Bronchial epithelial cell (primary cell): ENCODE measurements at places on chromosomes 5 and 9. TPM values are rescaled to one million over a fixed set of nuclear protein-coding genes. Genes with fewer than 3 reads are reported as not detected.

Gene LCN10
- total RNA-seq, result not detected in 2 replicates

Gene CCL27
- total RNA-seq, result 0.26 TPM in 1 of 2 replicates, not detected in the other

Gene LHX3
- total RNA-seq, result not detected in 2 replicates

Gene PFN3
- total RNA-seq, result not detected in 2 replicates

- DNase-seq, result peak; percentile 52
Observed at GRCh38 chr5:32852535-32852934, 141.4 kb downstream of the NPR3 start.

DNA sequence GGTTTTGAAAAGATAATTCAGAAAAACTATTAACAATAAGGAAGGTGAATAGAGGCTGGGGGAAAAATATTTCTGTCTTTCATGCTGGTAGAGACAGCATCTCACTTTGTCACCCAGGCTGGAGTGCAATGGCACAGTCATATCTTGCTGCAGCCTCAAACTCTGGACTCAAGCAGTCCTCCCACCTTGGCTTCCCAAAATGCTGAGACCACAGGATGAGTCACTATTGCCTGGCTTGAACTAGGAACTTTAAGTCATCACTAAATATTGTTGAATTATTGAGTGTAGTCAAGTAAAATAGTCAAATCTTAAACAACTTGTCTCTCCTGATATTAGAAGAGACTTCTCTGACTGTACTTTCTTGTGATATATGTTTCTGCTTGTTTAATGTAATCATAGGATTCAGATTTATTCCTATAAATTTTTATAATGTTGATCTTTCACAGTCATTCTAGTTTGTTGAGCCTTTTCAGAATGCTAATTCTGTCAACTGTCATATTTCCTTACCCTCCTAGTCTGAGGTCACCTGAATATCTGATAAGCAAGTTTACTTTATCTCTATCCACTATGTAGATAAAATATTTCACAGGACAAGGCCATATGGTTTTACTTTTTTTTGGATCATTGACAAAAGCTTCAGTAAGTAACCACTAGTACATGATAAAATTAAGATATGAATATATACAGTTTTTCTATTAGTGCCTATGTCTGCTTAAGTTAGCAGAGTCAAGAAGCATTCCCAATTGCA is 1696.5 kb downstream of the MAT2B start:
- peak; percentile 17 for DNase-seq

DNA sequence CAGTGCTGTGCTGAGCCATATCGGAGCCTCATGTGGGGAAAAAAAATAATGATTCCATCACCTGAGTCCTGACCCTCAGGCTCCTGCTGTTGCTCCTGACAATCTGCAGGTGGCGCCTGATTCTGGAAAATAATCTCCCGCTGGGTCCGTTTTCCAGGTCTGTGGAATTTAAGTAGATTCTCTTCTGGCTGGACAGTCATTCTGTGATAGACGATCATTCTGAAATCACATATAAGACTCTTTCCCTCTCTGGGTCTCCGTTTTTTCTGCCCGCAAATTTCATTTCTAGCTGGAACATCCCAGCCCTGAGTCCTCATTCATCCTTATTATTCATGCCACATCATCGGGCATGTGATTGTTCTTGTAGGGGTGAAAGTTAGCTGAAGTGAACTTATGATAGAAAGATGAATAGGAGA is 22.1 kb upstream of the STXBP1 start:
- no peak for DNase-seq

GRCh38 chr5:10563945-10564837 is at the start of gene ANKRD33B:
Gene ANKRD33B, plus strand, starts transcription at chr5:10564070. Its CDS starts 398 bp downstream, at chr5:10564468.
- DNase-seq, result no peak

DNA sequence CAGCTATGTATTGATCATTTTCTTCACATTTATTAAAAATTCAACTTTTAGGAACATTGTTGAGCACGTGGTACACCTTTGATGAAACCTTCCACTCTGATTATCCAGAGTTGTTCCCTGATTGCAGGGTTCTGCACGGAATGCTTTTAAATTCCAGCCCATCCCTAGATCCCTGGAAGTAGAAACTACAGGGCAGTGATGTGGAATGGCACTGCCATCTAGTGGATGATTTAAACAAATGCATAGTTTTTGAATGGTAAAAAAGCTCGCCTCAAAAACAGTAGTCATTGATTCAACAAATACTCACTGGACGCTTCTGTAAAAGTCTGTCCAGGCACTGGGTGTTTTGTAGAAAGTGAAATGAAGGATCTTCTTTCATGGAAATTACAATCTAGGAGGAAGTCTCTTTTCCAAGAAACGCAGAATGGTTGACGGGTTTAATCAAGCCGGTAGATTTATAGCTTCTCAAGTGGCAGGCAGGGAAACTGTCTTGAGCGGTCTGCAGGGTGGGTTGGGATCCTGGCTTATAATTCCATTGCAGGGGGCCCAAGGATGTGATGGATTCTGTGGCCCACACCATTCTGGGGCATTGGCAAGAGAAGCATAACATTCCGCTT is 118.4 kb downstream of the ARHGAP26 start:
- DNase-seq, result peak; percentile 51

GRCh38 chr9:107480386-107480789 is 9.2 kb downstream of the KLF4 start:
- peak; percentile 84 for DNase-seq

GRCh38 chr5:26802944-26803343 is 235.4 kb downstream of the CDH9 start:
- DNase-seq, result no peak

GRCh38 chr5:143828710-143829109 is 16.7 kb downstream of the HMHB1 start:
- no peak for DNase-seq
